ENCODE measurements at places on chromosomes 5 and 9.

DNA sequence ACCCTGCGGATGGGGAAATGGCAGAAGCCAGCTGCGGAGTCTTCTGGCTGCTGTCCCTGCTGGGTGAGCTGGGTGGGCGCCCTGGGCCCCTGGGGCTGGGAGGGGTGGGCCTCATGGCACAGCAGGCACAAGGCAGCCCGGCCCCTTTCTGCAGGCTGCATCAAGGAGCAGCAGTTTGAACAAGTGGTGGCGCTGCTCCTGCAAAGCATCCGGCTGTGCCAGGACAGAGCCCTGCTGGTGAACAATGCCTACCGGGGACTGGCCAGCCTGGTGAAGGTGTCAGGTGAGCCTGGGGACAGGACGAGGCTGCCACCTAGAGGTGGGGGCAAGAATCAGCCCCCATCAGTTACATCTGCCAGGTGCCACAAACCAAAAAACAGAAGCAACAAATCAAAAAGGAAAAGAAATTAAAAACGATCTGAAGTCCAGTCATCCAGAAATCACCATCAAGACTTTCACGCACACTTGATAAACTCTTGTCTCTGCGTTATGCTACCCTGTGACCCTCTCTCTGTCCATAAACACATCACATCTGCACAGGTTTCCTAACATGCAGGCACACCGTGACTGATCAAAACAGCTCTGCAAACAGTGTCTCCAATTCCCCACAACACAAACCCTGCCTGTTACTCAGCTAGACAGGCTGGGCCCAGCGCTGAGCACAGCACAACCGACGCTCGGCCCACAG is 13.9 kb downstream of the REXO4 start:
- DNase-seq: peak; percentile 68

GRCh38 chr9:115815786-115816185 is 337.8 kb upstream of the PAPPA start:
- DNase-seq: no peak

GRCh38 chr5:10552183-10553143 is 11.4 kb upstream of the ANKRD33B start:
- no peak for DNase-seq

GRCh38 chr5:34524123-34524522 is 132.0 kb upstream of the RAI14 start:
- DNase-seq: no peak

DNA sequence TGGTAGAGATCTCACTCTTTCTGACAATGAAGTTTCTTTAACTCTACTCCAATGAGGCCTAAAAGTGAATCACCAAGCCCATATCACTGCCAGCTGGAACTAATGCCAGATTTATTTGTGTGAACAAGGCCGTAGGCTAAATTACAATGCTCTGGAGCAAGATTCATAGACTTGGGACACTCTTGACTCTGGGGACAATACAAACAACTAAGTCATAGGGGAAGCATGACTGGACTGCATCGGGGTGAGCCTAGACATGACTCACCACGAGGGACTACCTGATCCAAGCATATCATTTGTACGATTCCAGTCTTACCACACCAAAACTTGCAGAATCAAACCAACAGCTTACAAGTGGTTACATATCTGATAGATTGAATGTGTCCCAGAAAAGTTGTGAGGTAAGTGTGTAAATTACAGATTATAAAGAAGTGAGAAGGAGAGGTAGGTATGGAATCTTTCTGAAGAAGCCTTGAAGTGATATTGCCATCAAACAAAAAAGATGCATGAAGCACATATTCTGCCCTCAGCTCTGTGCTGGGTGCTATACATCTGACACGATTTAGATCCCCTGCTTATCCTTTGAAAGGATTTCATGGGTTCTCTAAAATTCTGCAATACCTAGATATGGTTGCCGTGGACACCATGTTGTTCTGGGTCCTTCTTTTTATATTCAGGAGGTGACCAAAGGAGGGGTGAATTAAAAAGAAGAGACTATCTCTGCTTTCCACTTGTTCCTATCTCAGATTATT is 199.3 kb upstream of the PDE4D start:
- no peak for DNase-seq

DNA sequence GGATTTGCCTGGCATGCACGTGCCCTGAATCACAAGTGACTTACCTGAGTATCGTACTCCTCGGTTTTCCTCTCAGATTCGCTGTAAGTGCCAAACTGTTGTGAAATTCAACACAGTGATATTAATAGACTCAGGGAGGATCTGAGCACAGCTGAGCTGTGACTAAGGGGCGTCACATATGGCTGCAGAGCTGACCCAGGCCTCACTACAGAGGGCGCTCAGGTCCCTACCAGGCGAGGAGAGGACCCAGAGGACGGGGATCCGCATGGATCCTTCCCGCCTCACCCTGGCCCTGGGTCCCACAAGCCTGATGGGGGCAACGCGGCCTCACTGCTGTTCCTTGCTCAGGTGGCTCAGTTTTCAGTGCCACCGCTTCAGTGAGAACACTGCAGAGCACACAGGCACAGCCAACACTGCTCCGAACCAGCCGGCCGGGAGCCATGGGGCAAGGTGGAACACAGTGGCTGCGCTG is 20.1 kb downstream of the CLPTM1L start:
- no peak for DNase-seq

GRCh38 chr9:99823681-99824377 is 2.1 kb downstream of the NR4A3 start:
- DNase-seq: peak; percentile 34

- peak; percentile 87 for DNase-seq
These were observed 493 bp downstream of the PRXL2C start for GRCh38 chr9:96654450-96655197.

- DNase-seq: no peak
These were observed 50.1 kb downstream of the C5orf15 start for GRCh38 chr5:133918316-133918715.

DNA sequence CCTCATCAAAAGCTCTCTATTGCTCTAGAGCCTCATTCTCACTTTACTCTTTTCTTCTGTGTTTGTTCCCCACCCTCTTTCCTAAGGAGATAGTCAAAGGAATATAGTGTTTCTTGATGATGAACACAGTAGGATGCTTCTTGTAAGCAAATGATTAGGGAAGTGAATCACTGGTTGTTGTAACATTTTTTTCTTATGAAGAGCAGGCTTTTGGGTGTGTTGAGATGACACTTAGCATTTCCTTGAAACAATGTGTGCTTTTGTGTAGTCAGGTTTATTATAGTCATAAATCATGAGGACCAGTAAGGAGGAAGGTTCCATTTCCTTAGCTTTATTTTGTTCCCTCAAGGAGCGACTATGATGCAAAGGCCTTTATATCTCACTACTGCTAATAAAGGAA is 1991.3 kb upstream of the C9orf72 start:
- DNase-seq: no peak

GRCh38 chr9:114287763-114288192 is 35.1 kb upstream of the ORM1 start:
- no peak for DNase-seq

DNA sequence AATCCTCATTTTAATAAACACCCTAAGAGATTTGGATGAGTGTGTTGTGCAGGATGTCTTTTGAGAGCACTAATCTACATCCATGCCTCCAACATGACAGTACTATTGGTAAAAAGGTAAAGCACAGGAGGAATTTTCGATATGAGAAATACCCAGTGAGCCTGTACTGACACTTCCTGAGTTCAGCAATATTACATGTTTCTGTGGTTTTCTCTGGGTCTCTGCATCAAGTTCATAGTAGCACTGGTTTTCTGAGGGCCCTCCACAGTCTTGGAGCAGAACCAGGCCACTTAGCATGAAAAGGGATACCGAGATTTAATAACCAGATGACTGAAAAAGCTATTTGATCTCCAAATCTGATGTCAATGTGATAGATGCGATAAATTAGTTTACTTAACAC is 524.1 kb downstream of the TMEM38B start:
- no peak for DNase-seq

DNA sequence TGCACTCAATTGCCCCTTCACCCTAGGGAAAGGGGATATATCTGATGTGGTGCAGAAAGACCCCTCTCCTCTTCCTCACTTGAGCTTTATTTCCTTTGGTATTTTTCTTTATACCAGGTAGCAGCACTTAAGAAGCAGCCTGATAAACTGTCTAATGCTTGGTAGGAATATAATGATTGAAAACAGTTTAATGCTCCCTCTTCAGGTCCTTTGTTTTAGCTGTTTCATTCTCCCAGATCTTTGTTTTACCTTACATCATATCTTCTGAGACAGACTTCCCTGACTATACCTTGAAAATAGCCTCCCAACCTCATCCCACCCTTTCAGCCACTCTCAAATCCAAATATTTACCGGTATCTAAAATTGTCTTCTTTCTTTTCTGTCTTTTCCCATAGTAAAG is 87.9 kb downstream of the NUDT12 start:
- DNase-seq: no peak
